Activated naive CD4-positive, alpha-beta T cell treated with anti-CD3 and anti-CD28 coated beads, Interleukin-2, amount 50 U/mL, for 72 hours (primary cell): ENCODE measurements at places on chromosomes 12 and 14.
A peak's percentile ranks its signal among the peaks of the same experiment; 100 is the strongest.

DNA sequence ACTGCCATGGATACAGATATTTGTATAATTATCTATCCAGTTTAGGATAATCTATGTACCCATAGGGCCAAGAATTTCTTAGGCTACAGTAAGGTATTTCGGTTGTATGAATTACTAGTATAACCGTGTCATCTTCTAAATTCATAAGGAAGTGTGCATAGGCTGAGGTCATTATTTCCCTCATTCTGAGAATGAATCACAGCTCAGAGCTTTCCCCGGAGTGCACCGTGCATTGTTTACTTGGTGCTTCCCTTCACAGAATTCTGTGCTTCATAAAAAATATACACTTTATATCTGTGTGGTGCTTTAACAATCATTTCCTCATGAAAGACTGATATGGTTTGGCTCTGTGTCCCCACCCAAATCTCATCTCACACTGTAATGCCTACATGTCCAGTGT is 514.1 kb downstream of the ETNK1 start:
- DNase-seq = no peak

DNA sequence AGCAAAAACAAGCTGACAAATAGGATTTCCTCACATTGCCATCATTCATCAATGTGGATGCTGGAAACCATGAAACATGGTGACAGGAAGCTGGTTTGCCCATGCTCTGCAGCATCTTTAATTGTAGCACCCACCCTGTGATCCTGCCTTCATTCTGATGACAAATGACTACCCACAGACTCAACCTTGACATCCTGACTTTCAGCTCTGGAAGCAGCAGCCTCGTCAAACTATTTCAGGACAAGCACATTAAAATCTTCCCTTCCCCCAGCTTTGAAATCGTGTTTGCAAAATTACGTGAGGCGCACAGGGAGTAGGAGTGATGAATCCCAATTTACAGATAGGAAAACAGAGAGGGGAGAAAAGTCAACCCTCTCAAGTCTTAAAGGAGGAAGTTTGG is 285.5 kb downstream of the GLT1D1 start:
- no peak for DNase-seq

- DNase-seq = no peak
Observed at GRCh38 chr12:122880668-122881067, 15.3 kb downstream of the VPS37B start.

- no peak for DNase-seq
Observed at GRCh38 chr14:24960816-24961215, 89.1 kb downstream of the STXBP6 start.

GRCh38 chr12:88509851-88510250 is 70.4 kb downstream of the KITLG start:
- no peak for DNase-seq

- no peak for DNase-seq
Observed at GRCh38 chr12:92295523-92295922, 149.9 kb upstream of the BTG1 start.

GRCh38 chr14:51180577-51180976 is 59.5 kb upstream of the TMX1 start:
- DNase-seq = no peak

GRCh38 chr12:104792570-104792969 is 165.5 kb downstream of the SLC41A2 start:
- DNase-seq = no peak

- DNase-seq = no peak
Observed at GRCh38 chr12:15777355-15778012, 11.7 kb downstream of the EPS8 start.

DNA sequence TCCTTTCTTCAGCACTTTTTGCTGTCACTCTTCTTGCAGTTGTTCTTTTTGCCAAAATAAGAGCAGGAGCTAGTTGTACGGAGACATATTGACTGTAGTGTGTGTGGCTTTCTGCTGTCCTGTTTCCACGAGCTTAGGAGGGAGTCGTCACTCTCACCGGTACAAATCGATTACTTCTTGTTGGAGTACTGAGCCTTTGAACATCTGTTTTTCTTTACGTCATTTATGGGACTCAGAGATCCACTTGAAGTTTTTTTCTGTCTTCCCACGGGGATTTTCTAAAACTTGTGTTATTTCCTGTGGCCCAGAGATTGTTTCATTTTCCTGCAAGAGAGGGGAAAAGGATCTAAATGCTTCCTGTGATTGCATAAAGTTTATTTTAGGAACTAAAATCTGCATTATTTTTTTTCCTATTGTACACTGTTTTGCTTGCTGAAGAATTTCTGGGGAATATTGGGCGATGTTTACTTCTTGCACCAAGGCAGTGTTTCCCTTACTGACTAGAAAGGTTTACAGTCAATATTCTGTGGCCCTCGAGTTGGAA is 199.8 kb upstream of the ARHGAP5 start:
- DNase-seq = no peak

GRCh38 chr12:6765048-6765633 is 1.0 kb upstream of the PTMS start:
- DNase-seq = no peak

DNA sequence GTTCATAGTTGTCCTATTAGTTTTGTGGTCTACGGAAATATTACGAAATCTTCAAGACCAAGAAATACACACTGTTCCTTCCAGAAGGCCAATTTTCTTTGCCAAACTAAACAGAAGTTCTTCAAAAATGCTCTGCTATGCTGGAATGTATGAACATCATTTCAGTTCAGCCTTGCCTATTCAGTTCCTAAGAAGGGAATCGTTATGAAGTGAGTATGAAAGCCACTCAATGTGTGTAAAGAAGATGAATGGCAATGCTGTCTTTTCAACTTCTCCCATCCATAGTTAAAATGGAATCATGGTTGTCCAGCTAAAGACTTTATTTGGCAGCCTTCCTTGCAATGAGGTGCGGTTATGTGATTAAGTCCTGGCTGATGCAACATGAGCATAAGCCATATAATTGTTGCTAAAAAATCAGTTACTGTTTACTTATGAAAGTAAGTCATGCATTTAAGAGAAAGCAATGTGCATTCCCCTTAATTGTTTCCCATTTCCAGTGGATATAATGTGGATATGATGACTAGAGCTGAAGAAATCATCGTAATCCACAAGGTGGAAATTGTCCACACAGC is 73.8 kb upstream of the PTPRR start:
- no peak for DNase-seq

DNA sequence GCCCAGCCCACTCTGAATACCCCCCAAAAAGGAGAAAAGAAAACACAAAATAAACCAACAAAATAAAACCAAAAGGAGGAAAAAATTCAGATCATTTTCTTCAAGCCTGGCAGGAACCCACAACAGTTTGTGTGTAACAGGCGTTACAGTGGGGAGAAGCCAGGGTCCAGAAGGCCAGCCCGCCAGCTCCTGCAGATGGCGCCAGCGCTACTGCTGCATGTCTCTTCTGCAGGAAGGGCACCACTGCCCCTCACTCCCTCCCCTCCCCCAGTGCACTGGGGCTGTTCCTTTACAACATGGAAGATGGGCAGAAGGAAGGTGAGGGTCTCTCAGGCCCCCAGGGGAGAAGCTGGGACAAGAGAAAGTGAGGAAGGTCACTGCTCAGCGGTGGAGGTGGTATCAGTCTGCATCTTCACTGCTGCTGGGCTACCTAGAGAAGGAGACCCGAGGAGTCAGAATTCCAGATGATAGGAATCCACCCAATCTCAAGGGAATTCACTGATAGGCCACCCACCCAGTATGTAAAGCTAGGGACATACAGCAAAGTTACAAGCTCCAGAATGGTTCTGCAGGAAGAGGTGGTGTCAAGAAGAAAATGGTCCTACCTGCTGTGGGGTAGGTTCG is 2.3 kb upstream of the NOP2 start:
- peak; percentile 60 for DNase-seq

DNA sequence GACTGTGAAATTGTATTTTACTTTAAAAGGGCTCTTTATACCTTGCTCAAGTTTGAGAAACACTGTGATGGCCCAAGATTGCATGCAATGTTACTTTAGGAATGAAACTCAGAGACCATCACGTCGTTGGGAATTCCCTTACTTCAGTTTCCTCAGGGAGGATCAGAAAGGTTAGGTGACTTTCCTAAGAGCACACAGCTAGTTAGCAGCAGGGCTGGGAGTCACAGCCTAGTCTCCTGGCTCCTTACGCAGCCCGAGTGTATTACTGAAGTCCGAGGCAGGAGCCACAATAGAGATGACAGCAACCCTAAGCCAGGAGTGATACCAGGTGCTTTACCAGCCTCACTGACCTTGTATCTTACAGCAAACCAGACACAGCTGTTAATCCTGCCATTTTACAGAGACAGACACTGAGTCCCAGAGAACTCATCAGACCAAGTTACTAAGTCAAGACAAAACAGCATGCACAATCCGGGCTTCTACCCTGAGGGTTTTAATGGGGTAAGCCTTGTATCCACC is 67.0 kb downstream of the RBM19 start:
- DNase-seq = no peak
